Right cardiac atrium (tissue), 5 donors: ENCODE measurements at places on chromosomes 1 and 21. TPM values are rescaled to one million over a fixed set of nuclear protein-coding genes. Genes with fewer than 3 reads are reported as not detected.

- no peak for DNase-seq
Observed at GRCh38 chr1:171901245-171901644, 59.9 kb downstream of the DNM3 start.

Gene TMEM54
- 8.2 TPM for total RNA-seq

DNA sequence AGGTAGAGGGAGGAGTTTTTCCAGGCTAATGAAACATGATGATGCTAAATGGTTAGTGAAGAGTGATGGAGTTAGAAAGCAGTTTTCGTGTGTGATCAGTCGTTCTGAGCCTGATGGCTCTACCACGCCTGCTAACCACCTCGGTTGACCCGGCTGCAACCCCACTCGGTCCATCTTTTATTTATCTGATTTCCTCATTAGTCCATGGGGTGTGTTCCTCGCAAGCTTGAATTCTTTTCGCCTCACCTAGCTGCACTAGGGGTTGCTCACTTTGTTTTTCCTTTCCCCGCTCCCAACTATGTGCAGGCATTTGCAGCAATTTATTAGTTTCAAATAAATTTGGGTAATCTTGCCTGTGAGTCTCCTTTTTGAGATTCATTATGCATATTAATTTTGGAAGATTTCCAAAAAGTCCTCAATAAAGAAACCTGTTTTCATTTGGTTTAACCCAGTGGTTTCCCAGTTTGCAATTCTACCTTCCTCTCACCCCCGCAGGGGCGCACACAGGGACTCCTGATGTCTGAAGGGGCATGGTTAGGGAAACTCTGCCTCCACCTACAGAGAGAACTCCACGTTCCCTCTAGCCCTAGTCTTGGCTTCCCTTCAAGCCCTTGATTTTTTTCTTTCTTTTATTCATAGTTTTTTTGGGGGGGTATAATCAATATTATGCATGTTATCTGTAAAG lies 12.6 kb downstream of the B3GALT5 start:
- no peak for DNase-seq

GRCh38 chr21:42645211-42646075 lies 8.0 kb upstream of the PDE9A start:
- peak; percentile 4 for DNase-seq

Gene PDE4B
- total RNA-seq: 37.5 TPM

DNA sequence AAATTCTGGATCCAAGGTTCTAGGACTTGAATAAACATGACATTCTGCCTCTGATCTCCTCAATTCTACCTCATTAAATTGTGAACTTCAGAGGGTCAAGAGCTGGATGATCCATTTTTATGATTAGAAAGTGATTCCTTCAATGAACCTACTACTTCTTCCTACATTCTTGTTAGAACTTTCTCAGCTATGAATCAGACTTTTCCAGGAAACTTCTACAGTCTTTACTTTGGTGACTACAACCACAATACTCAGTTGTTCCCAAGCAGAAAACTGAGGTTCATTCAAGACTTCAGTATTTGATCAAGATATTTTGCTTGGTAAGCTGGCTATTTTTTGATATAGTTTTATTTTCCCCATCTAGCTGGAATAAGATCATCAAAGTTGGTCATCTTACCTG lies 51.4 kb downstream of the CDC7 start:
- DNase-seq: no peak

Gene SLAMF1
- total RNA-seq: 0.28 TPM

- DNase-seq: no peak
Observed at GRCh38 chr1:187985145-187985896, 1156.6 kb downstream of the PLA2G4A start.

GRCh38 chr1:150558761-150559655 lies 9.8 kb downstream of the ADAMTSL4 start:
- DNase-seq: peak; percentile 90

DNA sequence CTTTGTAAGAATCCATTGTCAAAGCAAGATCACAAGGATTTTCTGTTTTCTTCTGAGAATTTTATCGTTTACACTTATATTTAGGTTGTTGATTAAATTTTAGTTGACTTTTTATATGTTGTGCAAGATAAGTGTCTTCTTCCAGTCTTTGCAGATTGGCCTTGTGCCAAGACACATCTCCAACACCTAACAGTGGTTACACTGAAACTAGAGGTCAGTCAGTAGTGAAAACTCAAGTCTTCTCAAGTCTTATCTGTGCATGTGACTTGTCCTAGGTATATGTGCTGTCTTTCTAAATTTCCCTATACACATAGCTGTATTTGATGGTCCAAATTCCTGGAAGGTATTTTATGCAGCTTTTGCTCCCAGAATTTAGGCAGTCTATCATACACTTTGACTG lies 1183.2 kb upstream of the B3GALT2 start:
- DNase-seq: no peak

GRCh38 chr1:43217747-43218146 lies 45.6 kb downstream of the CFAP57 start:
- DNase-seq: no peak

DNA sequence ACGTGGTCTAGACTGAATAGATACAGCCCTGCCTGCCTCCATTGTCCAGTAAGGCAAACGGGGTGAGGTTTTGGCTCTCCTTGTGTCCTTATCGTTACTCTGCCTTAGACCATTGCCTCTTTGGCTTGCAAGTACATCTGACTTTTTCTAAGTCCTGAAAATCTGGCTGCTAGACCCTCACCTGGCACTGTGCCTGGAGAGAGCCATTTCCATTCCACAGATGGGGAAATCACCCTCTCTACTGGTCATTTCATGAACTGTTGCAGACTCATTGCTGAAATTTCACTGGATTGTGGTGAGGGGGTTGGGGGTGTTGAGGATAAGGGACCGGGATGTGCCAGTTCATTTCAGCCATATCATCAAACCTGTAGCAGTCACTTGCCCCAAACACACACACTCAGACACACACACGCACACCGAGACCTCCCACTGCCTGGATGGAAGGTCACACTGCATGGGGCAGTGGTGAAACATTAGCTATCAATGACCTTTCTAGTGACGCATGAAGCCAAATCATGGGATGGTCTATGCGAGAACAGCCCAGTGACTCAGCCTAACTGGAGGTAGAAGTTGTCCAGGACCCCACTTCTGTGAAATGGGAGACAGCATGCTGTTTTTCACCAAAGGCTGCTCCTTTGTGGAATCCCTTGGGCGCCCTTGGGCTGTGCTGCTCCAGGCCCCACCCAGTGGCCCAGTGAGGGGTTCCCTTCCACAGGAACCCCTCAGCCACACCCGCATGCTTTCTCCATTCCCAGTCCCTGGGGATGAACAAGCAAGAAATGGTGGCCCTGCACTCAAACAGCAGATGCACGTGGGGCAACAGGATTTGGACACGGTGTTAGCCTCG lies 34.9 kb upstream of the VASH2 start:
- DNase-seq: peak; percentile 85

Gene OR6N1
- not detected for total RNA-seq

Gene KRTAP12-2
- not detected for total RNA-seq

Gene LDLRAD1
- not detected for total RNA-seq

GRCh38 chr21:28159396-28159795 lies 833.3 kb downstream of the LTN1 start:
- DNase-seq: no peak

Gene NUDT4B
- not detected for total RNA-seq
